Suppressor macrophage treated with lipopolysaccharide for 4 hours (primary cell): ENCODE measurements at places on chromosomes 4 and X.

GRCh38 chr4:8009710-8010511, 70.2 kb upstream of the AFAP1 start:
- DNase-seq: no peak

DNA sequence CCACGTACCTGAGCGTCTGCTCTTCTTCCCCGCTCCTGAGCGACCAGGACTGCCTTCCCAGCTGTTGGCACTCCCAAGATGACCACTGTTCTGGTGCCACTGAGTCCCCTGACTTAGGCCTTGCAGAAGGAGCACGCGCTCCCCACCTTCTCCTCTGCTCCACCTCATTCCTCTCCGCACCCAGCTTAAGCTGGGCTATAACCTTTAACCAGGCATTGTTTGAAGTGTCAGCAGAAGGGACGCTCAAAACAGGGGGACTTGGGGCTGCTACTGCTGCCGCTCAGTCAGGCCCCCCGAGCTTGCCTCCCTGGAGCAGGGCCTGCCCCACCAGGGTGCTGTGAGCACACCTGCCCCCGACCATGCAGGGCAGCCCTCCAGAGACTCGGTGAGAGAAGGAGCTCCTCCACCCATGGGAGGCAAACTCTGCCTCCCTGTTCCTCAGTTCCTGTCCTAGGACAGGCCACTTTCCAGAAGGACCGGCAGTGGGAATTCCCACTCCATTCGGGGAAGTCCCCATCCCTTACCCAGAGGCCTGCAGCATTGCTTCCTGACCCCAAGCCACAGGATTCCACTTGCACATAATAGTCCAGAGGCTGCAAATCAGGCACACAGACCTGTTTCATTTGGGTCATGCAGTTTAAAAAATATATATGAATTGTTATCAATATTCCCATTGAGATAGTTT, 99.7 kb upstream of the ENPP6 start:
- peak; percentile 65 for DNase-seq

DNA sequence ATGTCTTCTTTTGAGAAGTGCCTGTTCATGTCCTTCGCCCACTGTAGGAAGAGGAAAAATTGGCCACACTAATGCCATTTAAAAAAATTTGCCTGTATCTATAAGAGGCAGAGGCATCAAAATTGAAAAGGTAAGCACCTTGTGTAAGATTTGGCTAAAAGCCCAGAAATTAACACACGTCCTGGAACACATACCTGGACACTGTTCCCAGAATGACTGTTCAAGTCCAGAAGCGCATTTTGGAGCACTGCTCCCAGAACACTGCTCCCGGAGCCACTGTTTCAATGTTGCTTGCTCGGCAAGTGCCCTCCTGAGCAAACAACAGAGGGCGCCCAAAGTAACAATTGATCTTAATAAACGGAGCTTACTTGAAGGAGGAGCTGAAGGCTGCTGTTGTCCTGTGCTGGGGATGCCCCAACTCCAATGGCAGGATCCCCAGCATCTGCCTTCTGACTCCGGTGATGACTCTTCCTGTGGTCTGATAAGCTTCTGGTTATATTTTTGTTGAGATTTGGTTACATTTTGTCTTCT, 1958.6 kb downstream of the C4orf33 start:
- no peak for DNase-seq

GRCh38 chrX:153353416-153353815, 19.5 kb downstream of the ZNF275 start:
- no peak for DNase-seq

GRCh38 chr4:128068918-128069317, 7.8 kb downstream of the LARP1B start:
- peak; percentile 12 for DNase-seq

DNA sequence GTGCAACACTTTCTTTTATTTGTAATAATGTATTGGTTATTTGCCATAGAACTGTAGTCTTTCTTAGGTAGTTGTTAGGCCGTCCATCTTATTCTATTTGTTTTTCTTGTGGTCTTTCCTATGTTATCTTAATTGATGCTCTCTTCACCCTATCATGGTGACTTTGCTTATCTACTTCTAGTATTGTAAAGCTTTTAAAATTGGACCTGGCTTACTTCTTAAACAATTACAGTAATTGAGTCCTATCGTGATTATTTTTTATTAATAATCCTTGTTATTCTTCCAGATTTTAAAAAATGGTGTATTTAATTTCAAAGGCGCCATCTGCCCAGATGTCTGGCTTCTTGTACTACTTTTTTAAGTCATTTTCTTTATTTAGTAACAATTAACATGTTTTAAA, 63.7 kb downstream of the CLCN5 start:
- DNase-seq: no peak

DNA sequence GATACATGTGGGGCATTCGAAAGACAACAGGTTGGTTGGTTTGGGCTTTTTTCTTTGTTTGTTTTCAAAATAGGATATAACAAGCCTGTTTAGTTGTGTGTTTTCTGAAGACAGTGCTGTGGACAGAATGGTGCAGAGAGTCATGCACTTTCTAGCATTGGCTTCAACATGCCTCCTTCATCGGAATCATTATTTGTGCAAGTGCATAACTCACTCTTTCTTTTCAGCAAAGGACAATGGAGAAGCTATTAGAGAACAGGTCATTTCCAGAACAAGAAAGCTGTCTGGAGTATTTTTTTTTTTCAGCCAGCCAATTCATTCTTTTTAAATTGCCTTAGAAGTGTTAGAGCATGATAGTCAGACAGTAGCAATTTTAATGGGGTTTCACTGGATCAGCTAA, 225.8 kb downstream of the STK32B start:
- DNase-seq: no peak

- DNase-seq: peak; percentile 78
These were observed 31.5 kb downstream of the NOP14 start for GRCh38 chr4:2931512-2932301.

DNA sequence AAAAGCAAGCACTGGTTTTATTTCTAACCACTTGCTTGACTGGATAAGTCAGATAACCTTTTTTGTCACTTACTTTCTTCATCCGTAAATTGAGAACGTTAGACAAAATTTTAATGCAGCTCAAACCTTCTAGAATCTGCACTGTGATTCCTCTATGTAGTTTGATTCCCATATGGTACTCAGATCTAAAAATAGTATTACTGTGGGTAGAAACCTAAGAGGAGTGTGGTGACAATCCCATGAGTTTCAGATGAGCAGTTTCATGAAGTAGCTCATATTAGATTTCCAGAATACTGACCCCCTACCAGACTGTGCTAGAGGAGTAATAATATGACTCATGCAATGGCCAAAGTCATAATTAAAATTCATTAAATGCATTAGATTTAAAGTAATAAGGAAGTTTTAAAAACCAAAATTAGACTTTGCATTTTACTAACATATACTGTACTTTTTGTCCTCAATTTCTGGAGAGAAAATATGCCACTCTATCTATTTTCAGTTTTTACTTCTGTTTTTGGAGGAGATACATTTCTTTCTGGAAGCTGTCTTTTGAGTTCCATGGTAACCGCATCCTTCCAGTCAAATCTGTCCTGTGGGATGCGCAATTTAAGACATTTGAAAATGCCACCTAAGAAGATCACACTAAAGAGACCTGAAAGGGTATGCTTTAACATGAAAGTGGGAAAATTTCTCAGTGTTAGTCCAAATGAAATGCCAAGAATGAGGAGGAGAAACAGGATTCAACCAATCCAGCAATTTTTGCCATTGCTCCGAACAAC, 64.1 kb upstream of the GPM6A start:
- DNase-seq: no peak

DNA sequence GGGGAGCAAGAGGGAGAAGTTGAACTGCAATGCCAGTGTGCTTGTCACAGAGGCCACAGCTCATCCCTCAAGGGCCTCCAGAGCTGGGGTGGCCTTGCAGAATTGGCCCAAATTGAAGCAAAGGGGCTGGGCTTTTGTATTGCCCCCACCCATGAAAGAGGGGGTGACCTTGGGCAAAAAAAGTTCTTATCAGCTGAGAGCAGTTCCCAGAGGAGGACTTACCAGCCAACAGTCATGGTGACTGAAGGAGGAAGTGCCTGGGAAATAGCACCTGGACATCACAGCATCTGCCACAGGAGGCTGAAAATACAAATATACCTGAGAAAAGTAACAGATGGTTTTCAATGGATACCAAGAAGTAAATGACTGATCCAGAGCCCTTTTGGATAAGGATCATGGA, 262.4 kb downstream of the MID1IP1 start:
- no peak for DNase-seq
